ENCODE measurements at places on chromosomes 13 and 19. TPM values are rescaled to one million over a fixed set of nuclear protein-coding genes. Genes with fewer than 3 reads are reported as not detected.

DNA sequence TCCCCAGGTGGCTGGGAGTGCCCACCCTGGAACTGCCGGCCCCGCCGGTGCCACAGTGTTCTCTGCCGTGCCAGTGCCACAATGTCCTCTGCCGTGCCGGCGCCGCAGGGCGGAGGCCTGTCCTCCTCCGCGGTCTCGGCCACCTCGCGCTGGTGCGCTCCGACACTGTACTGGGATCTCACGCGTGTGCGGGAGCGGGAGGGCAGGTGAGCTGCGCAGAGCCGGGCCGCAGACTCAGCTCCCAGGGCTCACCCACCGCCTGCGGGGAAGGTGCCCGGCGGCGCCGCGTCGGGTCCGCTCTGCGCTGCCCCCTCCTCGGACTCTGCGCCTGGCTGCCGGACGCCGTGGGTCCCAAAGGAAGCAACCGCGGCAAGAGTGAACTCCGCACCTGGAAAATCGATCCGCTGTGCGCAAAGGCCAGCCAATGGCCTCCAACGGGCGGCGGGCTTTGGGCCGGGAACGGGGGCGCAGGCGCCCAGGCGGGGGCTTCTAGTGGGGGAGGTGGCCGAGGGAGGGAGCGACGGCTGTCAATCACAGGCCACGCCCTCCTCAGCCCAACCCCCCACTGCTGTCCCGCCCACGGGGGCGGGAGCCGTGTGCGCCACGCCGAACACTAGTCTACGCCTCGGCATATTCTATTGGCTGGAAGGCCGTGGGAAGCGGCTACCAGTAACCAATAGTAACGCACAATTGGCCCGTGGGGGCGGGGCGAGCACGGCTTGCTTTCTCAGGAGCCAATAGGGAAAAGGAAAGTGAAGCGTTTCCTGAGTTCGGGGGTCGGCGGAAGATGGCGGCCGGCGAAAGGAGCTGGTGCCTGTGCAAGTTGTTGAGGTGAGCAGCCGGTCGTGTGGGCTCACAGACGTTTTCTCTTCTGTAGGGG, at the start of gene ALG11:
Gene ALG11, plus strand, starts transcription at position 767 of the 880 bp plus-strand sequence. Its CDS starts 21 bp downstream, at position 788.
- peak; percentile 97 for DNase-seq

Gene OR7C1
- 0.18 TPM for polyA plus RNA-seq

DNA sequence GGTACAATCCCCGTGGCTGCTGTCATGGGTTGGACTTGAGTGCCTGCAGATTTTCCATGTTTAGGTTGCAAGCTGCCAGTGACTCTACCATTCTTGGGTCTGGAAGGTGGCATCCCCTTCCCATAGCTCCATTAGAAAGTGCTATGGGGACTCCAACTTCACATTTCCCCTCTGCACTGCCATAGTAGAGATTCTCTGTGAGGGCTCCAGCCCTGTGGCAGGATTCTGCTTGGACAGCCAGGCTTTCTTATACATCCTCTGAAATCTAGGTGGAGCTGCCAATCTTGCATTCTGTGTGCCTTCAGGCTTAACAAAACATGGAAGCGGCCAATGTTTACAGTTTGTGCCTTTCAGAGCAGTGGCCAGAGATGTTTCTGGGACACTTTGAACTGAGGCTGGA, 636.2 kb downstream of the SLITRK6 start:
- DNase-seq: no peak

DNA sequence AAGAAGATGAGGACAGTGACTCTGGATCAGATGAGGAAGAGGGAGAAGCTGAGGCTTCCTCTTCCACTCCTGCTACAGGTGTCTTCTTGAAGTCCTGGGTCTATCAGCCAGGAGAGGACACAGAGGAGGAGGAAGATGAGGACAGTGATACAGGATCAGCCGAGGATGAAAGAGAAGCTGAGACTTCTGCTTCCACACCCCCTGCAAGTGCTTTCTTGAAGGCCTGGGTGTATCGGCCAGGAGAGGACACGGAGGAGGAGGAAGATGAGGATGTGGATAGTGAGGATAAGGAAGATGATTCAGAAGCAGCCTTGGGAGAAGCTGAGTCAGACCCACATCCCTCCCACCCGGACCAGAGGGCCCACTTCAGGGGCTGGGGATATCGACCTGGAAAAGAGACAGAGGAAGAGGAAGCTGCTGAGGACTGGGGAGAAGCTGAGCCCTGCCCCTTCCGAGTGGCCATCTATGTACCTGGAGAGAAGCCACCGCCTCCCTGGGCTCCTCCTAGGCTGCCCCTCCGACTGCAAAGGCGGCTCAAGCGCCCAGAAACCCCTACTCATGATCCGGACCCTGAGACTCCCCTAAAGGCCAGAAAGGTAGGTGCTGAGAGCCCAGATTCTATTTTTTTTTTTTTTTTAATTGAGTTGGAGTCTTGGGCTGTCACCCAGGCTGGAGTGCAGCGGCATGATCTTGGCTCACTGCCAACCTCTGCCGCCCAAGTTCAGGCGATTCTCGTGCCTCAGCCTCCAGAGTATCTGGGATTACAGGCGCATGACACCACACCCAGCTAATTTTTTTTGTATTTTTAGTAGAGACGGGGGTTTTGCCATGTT, 2.3 kb downstream of the PPP1R15A start:
- no peak for DNase-seq

Gene RSPH6A
- polyA plus RNA-seq: not detected

Gene RNF113B
- polyA plus RNA-seq: not detected

Gene PPP5C
- polyA plus RNA-seq: 114 TPM

Gene CYP2F1
- 0.51 TPM for polyA plus RNA-seq

GRCh38 chr13:41785402-41786172, 175.3 kb downstream of the VWA8 start:
- DNase-seq: no peak

DNA sequence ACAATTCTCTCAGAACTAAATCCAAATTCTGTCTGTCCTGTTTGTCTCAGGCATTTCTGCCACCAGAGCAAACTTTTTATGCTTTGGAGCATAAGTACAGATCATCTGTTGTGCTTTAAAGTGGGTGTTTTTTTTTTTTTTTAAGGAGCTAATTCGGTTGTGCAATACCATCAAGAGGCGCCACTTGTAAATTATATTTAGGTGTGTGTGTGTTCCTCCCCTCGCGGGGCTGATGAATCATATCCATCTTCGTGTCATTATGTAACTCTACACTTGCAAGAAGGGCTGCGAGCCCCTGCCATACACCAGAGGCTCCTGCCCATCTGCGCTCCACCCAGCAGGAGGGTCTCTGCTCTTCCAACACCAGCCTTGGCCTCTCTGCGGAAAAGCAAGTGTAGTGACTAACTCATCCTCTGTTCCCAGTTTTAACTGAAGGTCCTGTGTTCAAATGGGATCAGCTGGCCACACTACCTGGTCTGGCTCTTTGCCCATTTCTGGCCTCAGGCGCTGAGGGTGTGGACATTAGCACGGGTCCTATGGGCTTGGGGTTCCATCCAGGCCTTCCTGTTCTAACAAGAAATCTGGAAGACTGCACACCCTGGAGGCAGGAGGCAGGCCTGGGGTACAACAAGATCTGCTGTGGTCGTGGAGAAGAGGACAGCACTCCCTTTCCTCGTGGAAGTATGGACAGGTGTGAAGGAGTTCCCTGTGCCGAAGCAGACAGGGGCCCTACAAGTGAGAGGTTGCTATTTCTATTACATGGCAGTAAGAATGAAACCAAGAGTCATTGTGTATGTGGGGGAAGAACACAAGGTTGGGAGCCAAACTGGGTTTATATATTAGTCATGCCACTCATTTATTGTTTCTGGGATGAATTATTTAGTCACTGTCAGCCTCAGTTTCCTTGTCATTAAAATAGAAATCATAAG, 96.1 kb upstream of the MBNL2 start:
- no peak for DNase-seq

DNA sequence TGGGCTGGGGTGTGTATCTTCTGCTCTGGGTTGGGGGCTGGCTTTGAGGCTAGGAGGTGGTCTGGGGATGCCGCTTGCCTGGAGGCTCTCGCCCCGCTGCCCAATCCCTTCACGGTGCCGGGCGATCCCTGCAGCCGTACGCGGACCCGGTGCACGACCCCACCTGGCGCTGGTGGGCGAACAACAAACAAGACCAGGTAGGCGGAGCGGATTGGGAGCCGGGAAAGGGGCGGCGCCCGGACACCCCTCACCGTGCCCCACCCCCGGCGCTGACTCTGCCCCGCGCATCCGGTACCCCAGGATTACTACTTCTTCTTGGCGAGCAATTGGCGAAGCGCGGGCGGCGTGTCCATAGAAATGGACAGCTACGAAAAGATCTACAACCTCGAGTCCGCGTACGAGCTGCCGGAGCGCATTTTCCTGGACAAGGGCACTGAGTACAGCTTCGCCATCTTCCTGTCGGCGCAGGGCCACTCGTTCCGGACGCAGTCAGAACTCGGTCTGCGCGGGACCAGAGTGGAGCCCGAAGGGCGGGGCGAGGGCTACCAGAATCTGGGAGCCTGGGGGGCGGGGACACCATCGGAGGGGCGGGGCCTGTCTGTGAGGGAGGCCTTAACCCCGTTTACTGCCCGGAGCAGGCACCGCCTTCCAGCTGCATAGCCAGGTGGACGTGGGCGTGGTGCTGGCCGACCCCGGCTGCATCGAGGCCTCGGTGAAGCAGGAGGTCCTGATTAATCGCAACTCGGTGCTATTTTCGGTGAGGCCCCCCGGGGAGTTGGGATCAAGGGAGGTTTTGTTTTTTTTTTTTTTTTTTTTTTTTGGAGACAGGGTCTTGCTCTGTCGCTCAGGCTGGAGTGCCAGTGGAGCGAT, 12.1 kb upstream of the PSMD8 start:
- DNase-seq: peak; percentile 32

Gene SMAD9
- 23.9 TPM for polyA plus RNA-seq

Gene ZNF43
- polyA plus RNA-seq: 40.2 TPM

DNA sequence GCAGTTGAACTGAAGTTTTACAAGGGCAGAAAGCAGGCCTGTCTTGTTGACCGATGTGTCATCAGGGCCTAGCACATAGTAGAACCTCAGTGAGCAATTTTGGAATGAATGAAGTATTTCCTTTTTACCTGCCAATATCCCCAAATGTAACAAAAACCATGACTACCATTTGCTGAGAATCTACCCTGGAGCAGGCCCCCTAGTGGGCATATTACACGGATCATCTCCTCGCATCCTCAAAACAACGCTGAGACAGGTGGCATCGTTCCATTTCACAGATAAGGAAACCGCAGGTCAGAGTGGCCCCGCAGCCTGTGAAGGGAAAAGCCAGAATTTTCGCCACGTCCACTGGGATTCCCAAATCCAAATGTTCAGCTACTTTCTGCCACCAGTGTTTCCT, 77.9 kb downstream of the CACNA1A start:
- no peak for DNase-seq

Gene IGLON5
- 1.1 TPM for polyA plus RNA-seq

DNA sequence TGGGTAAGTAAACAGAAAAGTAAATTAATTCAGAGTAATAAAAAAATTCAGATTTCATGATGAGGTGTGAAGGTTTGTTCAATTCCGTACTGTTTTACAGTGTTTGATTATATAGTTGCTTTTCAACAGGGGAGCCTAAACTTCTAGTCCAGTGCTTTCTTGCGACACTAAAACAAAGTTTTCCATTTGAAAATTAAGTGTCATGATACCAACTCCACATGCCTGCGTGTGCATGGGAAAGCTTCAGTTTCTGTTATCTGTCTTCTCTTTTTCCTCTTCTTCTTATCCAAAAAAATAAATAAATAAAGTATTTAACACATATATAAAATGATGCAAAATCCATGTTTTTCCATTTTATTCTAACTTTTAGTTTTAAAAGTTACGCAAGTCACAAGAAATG, 165.3 kb downstream of the DACH1 start:
- no peak for DNase-seq

- no peak for DNase-seq
Observed at GRCh38 chr19:33780251-33780650, 16.4 kb upstream of the KCTD15 start.

Gene ICAM5
- polyA plus RNA-seq: 3.9 TPM

DNA sequence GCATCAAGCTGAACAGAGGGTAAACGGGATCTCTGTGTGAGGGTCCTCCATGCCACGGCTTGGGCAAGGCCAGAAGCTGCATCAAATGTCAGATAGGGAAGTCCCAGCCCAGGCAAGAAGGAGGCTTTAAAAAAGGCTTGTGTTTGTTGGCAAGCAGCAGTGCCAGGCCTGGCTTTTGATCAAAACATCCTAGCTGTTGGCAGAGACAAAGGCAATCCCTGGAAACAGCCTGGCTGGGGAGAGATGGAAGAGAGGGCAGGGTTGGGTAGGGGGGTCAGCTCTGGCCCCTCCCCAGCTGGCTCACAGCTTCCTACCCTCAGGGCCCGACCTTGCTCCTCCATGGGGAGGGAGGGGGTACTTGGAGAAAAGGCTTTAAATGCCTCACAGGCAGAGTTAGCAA, 61.8 kb upstream of the KCTD15 start:
- no peak for DNase-seq

Gene KBTBD7
- 19.1 TPM for polyA plus RNA-seq

Gene CEACAM4
- polyA plus RNA-seq: not detected

DNA sequence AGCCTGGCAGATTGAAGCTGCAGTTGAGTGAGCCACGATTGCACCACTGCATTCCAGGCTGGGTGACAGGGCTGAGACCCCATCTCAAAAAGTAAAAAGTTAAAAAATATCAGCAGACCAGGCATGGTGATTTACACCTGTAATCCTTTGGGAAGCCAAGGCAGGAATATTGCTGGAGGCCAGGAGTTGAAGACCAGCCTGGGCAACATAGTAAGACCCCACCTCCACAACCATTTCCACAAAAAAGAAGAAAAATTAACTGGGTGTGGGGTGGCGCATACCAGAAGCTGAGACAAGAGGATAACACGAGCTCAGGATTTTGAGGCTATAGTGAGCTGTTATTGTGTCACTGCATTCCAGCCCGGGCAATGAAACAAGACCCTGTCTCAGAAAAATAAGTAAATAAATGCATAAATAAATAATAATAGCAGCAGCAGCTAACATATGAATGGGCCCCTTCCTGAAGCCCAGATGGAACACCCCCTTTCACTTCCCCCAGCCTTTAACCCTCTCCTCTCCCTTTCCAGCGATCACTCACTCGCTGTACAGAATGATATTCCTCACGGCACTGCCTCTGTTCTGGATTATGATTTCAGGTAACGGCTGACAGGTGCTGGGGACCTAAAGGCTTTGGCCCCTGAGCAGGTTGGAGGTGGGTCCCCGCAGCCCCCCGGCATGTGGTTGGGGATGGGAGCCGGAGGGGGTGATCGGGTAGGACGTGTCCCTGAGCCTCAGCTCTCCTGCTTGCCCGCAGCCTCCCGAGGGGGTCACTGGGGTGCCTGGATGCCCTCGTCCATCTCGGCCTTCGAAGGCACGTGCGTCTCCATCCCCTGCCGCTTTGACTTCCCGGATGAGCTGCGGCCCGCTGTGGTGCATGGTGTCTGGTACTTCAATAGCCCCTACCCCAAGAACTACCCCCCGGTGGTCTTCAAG, 3.2 kb downstream of the MAG start:
- no peak for DNase-seq

- peak; percentile 38 for DNase-seq
Observed at GRCh38 chr19:23394511-23394910, 760 bp downstream of the ZNF91 start.

Gene KCNN4
- polyA plus RNA-seq: 0.67 TPM

Gene SPACA4
- polyA plus RNA-seq: 0.78 TPM

Gene PIP5K1C
- polyA plus RNA-seq: 20.2 TPM

Gene DGKH
- 11.6 TPM for polyA plus RNA-seq

Gene CAMSAP3
- polyA plus RNA-seq: 12.6 TPM
